Endothelial cell of umbilical vein (primary cell): ENCODE measurements at places on chromosomes 7 and 10. TPM values are rescaled to one million over a fixed set of nuclear protein-coding genes. Genes with fewer than 3 reads are reported as not detected.

- DNase-seq: no peak
Measured at GRCh38 chr7:29063236-29063635, 83.1 kb downstream of the CPVL start.

GRCh38 chr7:41879403-41879802 is 176.5 kb upstream of the INHBA start:
- no peak for DNase-seq

- DNase-seq: no peak
Measured at GRCh38 chr10:92203919-92204623, 86.8 kb downstream of the CPEB3 start.

DNA sequence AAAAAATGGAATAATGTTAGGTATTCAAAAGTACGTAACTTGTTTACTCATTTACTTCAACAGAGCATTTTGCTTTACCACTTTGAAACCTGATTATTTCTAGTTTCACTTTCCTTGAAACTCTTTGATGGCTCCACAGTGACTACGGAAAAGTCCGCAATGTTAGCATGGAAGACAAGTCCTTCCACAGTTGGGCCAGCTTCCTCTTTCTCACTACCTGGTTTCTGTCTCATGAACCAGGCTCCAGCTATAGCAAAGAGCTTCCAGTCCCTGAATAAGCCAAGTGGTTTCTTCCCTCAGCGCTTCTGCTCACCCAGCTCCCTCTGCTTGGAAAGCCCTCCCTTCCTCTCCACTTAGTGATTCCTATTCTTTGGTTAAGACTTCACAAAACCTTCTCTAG is 44.8 kb upstream of the SLC16A12 start:
- DNase-seq: no peak

TES gene
- 50.5 and 64.8 TPM in 2 replicates for total RNA-seq
